Hematopoietic multipotent progenitor cell treated with erythropoietin and hydrocortisone succinate and interleukin-3 and kit ligand, for 8 days (in vitro differentiated cells): ENCODE measurements at places on chromosomes 4 and X.

- no peak for DNase-seq
Measured at GRCh38 chr4:100008048-100008447, 58.0 kb upstream of the H2AZ1 start.

GRCh38 chr4:1043651-1044468, 32.4 kb downstream of the FGFRL1 start:
- DNase-seq = no peak

DNA sequence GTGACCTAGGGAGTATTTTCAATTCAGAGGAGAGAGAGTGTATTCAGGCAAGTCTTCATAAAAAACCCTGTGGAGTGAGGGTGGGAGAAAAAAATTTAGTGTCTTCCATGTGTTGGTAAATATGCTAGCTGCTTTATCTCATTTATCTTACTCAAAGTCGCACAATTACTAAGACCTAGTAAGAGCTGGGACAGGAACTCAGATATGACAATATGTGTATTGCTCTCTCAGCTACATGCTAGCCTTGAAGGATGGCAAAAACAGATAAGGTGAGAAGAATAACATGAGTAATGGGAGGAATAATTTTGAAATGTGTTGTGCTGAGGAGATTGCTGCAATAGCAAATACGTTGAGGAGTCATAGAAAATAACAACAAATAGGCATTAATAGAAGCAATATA, 458.6 kb downstream of the SH2D1A start:
- DNase-seq = no peak

DNA sequence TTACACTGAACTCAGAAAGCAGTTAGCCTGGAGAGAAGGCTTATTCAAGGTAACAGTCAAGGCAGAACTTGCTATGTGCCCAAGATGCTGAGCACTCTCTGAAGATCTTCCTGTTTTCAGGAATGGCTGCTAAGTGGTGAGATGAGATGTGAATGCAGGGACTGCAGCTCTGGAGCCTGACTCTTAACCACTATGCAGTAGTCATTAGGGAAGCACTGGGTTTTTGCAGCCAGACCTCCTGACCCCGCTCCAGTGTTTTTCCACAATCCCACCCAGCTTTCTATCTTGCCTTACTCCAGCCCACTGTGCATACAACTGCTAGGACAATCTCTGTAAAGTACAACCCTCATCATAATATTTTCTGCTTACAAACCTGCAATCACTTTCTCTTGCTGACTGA, 95.2 kb upstream of the LNX1 start:
- no peak for DNase-seq

DNA sequence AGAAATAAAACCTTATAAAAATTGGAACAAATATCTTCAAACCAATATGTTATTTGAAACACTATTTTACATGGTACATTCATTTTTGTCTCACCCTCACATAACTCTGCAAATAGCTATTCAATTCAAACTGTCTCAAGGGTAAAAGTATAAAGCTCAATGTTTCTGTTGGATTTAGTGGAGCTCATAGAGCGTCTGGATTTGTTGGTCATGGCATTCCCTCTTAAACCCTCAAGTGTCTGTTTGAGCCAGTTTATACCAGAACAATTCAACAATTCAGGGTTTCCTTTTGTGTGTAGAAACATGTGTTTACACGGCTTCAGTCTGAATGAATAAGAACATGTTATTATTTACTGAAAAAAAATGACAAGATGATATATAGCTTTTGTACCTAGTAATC, 161.6 kb downstream of the PCDH18 start:
- no peak for DNase-seq

- DNase-seq = no peak
Measured at GRCh38 chrX:14232688-14233087, 203.0 kb upstream of the GEMIN8 start.

- DNase-seq = no peak
Measured at GRCh38 chrX:120719622-120720021, 89.8 kb upstream of the C1GALT1C1 start.

DNA sequence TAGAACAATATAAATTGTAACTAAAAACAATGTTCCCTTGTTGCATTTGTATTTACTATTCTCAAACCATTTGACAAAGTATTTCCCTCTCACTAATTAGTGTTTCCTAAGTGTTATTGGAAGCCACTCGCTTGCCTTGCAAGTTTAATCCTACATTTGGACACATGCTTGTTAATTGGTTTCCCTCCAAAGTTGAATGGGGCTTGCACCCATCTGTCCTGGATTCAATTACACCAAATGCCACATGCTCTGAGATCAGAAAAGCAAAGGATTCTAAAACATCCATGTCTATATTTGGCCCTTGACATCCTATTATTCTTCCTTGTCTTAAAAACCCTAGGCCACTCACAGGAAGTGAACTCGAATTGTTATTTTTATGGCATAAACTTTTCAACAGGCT, 146.6 kb downstream of the AMELX start:
- DNase-seq = no peak

- DNase-seq = no peak
Measured at GRCh38 chr4:148782284-148782683, 340.1 kb upstream of the NR3C2 start.

- no peak for DNase-seq
Measured at GRCh38 chr4:1553365-1553764, 130.7 kb downstream of the FAM53A start.

GRCh38 chr4:187027272-187027671, 303.6 kb upstream of the FAT1 start:
- no peak for DNase-seq

- DNase-seq = no peak
Measured at GRCh38 chr4:1682860-1683259, 1.3 kb downstream of the FAM53A start.

- DNase-seq = no peak
Measured at GRCh38 chr4:15186149-15186548, 183.9 kb downstream of the CPEB2 start.

- DNase-seq = no peak
Measured at GRCh38 chrX:13266641-13267345, 53.1 kb downstream of the ATXN3L start.

DNA sequence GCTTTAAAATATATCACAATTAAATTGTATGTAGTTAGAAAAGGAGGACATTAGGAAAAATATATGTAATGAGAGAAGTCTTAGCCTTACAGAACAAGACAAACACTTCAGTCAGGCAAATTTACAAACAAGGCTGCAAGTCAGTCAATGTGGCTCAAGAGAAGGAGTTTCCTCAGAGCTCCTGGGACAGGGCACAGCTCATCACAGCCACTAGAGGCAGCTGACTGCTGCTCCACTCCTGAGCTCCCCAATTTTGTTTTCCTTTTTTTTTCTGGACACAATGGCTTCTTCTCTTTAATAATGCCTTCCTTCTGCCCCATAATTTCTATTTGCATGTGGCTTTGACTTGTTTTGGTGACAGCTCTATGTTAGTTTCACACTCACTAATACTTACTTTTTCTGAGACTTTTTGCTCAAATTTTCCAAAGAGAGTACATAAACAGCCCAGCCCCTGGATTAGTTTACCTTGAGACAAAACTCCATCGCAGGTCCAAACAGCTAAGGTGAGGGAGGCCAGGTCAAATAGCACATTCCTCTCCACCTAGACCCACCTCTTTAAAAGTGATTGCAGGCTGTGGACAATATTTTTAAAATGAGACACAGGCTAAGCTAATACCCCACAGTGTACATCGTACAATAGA, 850.4 kb upstream of the FRG1 start:
- no peak for DNase-seq

DNA sequence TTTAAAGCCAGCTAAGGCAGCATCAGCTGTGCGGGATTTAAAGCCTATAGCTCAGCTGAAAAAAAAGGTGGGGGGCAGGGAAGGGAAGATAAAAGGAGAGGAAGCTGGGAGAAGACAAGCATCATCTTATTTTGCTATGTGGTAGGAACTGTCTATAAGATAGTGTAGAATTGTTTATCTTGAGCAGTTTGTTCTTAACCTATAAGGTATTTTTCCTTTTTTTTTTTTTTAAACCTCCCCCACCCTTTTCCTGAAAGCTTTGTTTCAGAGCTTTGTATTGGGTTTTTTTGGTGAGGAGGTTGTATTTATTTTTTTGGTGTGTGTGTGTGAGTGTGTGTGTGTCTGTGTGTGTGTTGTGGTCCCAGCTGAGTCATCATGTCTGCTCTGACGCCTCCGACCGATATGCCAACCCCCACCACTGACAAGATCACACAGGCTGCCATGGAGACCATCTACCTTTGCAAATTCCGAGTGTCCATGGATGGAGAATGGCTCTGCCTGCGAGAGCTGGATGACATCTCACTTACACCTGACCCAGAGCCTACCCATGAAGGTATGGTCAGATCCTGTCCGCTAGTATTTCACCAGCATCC, 531 bp downstream of the RUFY3 start:
- peak; percentile 23 for DNase-seq

DNA sequence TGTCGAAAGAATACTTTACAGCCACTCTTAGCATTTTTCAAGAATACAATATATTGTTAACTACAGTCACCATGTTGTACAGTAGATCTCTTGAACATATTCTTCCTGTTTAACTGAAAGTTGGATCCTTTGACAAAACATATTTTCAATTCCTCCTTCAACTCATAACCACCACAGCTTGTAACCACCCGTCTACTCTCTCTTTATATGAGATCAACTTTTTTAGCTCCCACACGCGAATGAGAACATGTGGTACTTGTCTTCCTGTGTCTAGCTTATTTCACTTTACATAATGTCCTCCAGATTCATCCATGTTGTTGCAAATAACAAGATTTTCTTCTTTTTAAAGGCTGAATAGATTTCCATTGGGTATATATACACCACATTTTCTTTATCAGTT, 338.3 kb upstream of the IGFBP7 start:
- no peak for DNase-seq

DNA sequence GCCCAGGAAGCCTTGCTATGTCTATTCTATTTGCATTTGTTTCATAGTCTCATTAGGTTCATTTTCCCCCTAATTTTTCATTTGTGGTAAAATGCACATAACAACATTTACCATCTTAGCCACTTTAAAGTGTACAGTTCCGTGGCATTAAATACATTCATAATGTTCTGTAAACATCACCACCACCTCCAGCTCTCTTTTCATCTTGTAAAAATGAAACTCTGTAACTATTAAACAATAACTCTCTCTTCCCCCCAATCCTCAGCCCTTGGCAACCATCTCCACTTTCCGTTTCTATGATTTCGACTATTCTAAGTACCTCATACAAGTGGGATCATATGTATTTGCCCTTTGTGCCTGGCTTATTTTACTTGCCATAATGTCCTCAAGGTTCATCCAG, 19.9 kb downstream of the ARHGEF38 start:
- DNase-seq = no peak
